ENCODE measurements at places on chromosomes 6 and 20.
A peak's percentile ranks its signal among the peaks of the same experiment; 100 is the strongest.

DNA sequence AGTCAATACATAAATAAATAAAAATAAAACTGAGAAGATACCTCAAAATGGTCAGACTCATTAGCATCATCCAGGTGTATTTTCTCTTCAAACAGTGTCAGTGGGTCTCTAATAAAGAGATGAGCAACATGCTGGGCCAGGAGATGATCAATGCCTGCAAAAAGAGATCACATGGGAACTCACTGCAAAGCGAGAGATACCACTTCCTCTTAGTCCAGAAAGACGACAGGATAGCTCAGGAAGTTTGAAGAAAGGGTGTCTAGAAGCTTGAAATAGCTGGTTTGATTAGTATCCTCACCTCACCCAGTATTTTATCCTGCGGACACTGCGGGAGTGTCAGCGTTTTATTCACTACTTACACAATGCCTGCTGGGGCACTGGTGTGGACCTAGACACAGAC, 38.0 kb downstream of the GCLC start:
- no peak for DNase-seq

- no peak for DNase-seq
Observed at GRCh38 chr6:16698162-16698533, 63.1 kb downstream of the ATXN1 start.

GRCh38 chr20:63791497-63792156, 39.4 kb downstream of the ZBTB46 start:
- DNase-seq: no peak

DNA sequence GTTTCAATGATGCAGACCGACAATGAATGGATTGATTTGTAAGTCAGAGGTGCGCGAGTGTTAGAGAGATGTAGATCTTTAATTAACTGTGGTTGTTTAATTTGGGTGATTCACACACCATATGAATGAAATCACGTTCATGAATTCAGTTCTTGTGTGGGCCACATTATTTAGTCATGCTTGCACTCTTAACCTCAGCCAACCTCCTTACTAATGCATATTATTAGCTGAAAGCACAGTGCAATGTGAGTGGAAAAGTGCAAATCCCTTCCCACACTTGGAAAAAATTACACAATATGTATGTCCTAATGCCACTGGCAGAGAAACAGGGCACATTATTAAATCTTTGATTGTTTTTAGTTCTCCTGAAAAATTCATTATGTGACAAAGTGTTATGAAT, 512.5 kb downstream of the BCKDHB start:
- no peak for DNase-seq

GRCh38 chr20:40489886-40490285, 199.2 kb downstream of the MAFB start:
- no peak for DNase-seq

- DNase-seq: no peak
Observed at GRCh38 chr6:46203391-46204177, 32.8 kb upstream of the ENPP5 start.

DNA sequence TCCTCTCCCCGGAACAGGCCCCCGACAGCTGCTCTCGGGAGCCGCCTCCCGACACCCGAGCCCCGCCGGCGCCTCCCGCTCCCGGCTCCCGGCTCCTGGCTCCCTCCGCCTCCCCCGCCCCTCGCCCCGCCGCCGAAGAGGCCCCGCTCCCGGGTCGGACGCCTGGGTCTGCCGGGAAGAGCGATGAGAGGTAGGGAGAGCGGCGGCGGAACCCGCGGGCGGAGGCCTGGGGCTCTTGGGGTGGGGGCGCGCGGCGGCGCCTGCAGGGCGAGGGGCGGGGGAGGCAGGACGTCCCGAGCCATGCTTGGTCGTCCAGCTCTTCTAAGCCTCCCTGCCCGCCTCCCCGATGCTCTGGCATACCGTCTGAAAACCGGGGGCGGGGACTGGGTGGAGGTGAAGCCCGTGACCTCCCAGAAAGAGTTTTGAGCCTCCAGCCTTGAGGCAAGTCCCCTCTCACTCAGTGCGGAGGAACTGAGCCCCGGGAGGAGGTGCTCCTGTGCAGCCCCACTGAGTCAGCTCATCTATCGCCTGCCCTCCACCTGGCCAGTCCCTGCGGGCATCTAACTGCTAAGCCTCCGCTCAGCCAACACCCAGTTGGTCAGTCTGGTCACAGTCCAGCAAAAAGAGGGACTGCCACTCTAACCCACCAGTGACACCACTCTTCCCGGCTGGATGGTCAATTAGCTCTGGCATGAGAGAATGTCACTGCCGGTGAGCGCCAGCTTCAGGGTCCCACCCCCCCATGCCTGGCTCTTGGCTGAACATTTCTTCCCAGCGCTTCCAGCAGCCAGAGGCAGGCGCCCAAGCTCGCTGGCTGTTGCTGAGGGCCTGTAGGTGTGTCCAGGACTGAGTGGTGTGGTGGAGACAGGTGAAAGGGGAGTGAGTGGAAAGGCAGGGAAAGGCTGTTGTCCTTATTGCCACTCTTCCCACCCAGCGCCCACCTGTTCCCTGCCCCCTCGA, 482 bp downstream of the DDR1 start:
- DNase-seq: no peak

- DNase-seq: no peak
Observed at GRCh38 chr6:36444470-36444869, 1.7 kb downstream of the KCTD20 start.

DNA sequence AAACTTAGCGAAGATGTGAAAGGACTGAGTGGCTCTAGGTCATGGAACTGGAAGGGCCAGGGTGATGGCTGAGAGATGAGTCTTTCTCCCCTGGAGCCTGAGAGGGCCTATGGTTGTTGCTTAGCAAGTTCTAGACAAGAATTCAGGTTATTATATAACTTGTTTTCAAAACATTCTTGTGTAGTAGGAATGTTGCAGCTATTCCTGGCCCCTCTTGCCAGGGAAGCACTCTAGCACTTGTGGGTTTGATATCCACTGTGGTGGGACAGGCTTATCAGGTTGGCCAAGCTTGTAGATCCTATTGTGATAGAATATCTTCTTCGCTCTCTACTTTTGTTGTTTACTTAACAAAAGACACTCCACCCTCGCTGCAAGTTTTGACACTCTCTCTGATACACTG, 211.8 kb upstream of the CITED2 start:
- no peak for DNase-seq

GRCh38 chr20:53208110-53208832, 236.1 kb downstream of the TSHZ2 start:
- no peak for DNase-seq

DNA sequence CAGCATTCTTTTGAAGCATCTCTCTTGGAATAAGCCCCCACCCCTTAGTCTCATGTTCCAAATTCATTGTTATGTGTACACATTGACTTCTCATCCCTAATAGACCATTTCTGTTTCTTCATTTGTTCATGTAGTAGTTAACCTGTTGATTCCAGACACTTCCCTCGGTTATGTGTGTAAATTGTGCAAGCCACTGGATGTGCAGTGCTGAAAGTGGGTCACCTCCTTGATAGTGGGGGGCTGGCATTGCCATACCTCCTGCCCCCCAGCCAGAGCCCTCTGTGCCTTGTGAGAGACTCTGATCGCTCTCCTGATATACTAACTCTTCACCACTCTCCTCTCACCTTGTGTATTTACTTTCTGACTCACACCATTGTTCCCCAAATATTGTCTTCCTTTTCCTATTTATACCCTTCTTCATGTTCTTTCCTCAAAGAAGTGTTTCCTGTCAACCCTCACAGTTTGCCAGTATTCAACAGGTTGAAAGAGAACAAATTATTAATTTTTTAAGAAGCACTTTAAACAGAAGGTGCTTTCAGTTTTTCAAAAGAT, 59.0 kb downstream of the HIVEP1 start:
- DNase-seq: no peak

GRCh38 chr20:60255866-60256265, 297.6 kb downstream of the CDH26 start:
- DNase-seq: no peak

- no peak for DNase-seq
Observed at GRCh38 chr20:63162206-63162795, 53.6 kb downstream of the YTHDF1 start.

DNA sequence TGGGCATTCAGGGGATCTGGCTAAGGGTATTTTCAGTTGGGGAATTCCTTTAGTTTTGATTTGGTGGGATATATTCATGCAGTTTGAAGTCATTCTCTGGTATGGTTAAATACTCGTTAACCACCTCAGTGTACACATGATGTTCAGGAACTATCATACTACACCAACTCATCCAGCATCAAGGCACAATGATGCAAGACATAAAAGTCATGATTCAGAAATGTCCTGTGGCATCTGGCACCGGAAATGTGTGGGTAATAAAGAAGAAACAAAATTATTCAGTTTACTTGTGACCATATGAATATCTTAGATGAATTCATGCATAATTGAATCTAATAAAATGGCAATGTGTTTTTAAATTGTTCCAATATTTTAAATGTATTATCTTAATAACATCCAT, 129.0 kb upstream of the BMP5 start:
- no peak for DNase-seq

- peak; percentile 82 for DNase-seq
Observed at GRCh38 chr6:446418-447366, 55.1 kb downstream of the IRF4 start.

GRCh38 chr6:105641504-105641903, 238.6 kb upstream of the PREP start:
- no peak for DNase-seq

DNA sequence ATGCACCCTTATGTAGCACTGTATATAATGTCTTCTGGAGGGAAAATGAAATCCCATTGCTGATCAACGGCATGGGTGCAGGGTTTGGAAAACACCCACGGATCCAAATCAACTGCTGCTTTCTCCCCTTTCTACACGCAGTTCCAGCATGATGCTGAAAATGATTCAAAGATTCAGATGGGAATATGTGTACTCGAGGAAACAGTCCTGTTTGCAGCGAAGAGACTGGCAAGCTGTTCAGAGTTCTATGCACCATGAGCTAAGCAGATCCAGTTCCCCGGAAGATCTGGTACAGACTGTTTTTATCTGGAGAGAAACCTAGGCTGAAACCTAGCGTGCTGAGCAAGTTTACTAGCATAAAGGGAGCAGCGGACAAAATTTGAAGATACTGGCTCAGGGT, 47.9 kb upstream of the CDH4 start:
- no peak for DNase-seq
